ENCODE measurements at places on chromosomes 11 and 22.

- no peak for DNase-seq
Observed at GRCh38 chr22:39176714-39177455, 24.4 kb upstream of the CBX7 start.

GRCh38 chr11:108997826-108998225 lies 333.0 kb downstream of the DDX10 start:
- DNase-seq: no peak

DNA sequence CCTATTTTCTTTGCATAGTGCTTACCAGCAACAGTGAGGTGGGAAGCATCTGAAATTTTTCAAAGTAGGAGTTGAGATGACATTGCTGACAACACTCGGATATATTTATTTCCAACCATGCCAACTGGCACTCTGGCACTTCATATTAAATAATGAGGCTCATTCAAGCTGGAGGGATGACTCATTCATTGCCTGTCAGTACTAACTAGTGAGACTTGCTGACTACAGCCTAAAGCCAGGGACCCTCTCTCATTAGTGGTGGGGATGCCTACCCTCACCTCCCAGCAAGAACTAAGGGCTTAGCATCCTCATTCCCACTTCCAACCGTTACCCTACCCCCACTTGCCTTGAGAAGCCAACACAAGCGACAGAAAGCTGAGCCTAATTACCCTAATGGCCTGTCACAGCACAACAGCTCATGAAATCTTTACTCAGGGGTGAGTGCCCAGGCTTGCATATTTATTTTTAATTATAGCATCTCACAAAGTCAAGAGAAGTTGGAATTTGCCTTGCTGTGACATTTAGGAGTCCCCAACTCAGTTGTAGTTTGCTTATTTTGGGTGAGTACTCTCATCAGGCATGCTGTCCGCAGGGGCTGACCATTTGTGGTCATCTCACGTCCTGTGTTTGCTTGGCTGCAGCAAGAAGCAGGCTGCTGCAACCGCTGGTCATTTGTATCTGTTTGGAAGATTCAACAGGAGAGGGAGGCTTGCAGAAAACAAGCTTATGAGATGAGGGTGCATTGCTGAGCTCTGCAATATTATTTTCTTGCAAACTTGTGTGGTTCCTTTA lies 181.6 kb upstream of the POU2AF2 start:
- no peak for DNase-seq

DNA sequence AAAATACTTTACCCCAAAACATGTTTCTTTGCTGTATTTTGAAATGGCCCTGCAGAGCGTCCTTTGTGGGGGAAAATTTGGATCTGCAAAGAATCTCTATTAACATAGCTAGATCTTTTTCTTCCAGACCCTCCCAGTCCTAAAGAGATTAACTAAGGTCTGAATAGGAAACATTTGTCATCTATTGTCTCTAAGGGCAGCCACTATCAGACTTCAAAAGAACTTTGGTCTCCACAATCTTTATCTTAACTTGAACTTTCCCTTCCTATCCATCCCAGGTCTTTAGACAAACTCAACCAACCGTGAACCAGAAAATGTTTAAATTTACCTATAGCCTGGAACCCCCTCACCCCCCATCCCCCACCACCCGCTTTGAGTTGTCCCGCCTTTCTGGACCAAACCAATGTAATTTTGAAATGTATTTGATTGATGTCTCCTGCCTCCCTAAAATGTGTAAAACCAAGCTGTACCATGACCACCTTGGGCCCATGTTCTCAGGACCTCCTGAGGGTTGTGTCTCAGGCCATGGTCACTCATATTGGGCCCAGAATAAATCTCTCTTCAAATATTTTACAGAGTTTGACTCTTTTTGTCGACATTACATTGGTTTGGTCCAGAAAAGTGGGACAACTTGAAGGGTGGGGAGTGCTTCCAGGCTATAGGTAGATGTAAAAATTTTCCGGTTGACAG lies 3.5 kb upstream of the KRTAP5-9 start:
- DNase-seq: no peak

- no peak for DNase-seq
Observed at GRCh38 chr11:118845369-118845768, 38.3 kb upstream of the CXCR5 start.

DNA sequence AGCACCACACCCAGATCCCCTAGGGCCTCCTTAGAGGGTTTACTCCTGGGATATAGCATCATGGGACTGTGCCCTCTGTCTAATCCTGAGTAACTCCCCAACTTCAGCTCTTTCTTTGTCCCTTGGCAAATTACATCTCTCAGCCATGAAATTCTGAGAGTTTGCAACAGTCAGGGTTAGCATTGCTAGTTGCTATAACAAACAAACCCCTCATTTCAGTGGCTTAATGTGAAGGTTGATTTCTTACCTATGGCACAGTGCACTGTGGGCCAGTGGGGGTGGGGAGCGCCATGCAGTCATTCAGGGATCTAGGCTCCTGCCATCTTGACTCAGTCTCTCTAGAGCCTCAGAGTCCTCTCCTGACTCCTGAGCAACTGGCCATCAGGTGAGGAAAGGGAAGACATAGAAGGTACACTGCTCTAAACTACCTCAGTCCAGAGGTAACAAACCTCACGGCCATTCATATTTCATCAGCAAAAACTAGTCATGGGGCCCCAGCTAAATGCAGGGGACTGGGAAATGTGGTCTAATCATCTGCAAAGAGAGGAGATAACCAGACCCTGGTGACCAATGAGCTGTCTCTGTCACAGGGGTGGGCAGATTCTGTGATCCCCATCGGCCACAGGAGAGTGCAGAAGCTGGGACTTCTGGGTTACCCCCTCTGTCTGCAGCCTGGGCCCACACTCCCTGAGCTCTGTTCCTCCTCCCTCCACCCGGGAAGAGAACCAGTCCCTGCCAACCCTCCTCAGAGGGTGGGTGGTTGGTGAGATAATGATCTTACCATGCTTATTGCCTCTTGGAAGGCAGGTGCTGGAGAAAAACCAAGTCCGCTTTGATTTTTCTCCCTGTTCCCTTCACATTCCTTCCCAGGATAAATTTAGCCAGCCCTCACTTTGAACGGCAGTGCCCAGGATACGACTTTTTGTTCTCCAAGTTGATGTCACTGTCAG lies 17.5 kb downstream of the PRG3 start:
- no peak for DNase-seq

- DNase-seq: no peak
Observed at GRCh38 chr11:77083566-77084245, 16.9 kb downstream of the CAPN5 start.

DNA sequence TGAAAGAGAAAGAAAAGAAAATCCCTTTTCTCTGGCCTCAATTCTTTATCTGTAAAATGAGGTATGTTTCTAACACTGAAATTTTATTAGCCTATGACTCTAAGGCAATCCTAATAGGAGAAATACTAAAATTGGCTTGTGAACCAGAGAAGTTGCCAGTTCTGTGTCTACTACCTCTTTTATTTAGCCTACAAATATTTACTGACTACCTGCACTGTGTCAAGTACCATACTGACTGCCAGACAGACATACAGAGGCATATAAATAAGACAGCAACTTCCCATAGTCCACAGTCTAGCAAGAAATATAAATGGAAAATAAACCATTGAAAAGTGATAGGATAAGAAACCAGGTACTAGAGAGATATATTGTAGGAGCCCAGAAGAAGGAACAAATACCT lies 2.4 kb upstream of the SOX6 start:
- DNase-seq: no peak

- no peak for DNase-seq
Observed at GRCh38 chr22:39244496-39245129, at the start of gene PDGFB. Gene PDGFB, minus strand, starts transcription at chr22:39244982. Its CDS starts 1,019 bp downstream, at chr22:39243963.
